ENCODE measurements at places on chromosomes 12 and 14. TPM values are rescaled to one million over a fixed set of nuclear protein-coding genes. Genes with fewer than 3 reads are reported as not detected.

DNA sequence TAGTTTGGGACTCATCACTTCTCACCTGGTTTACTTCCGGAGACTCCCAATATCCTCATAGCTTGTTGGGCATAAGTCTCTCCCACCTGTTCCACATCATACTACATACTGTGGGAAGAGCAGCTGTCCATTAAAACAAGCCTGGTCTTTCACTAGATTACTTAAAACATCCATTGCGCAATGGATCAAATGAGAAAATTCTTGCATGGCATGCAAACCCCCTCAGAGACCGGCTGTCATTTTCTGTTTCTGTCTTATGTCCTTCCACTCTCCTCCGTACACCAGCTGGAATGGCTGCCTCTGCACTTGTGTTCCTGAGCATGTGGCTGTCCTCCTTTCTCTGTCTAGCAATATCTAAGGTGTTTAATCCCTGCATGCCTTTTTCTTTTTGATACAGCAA lies 265.6 kb downstream of the TMEM117 start:
- H3K36me3 ChIP-seq = no peaks in the 10 kb centered on the region
- H3K27ac ChIP-seq = no peak overlapping the region
- no peak for DNase-seq
- H3K4me1 ChIP-seq = no peaks in the 10 kb centered on the region

DNA sequence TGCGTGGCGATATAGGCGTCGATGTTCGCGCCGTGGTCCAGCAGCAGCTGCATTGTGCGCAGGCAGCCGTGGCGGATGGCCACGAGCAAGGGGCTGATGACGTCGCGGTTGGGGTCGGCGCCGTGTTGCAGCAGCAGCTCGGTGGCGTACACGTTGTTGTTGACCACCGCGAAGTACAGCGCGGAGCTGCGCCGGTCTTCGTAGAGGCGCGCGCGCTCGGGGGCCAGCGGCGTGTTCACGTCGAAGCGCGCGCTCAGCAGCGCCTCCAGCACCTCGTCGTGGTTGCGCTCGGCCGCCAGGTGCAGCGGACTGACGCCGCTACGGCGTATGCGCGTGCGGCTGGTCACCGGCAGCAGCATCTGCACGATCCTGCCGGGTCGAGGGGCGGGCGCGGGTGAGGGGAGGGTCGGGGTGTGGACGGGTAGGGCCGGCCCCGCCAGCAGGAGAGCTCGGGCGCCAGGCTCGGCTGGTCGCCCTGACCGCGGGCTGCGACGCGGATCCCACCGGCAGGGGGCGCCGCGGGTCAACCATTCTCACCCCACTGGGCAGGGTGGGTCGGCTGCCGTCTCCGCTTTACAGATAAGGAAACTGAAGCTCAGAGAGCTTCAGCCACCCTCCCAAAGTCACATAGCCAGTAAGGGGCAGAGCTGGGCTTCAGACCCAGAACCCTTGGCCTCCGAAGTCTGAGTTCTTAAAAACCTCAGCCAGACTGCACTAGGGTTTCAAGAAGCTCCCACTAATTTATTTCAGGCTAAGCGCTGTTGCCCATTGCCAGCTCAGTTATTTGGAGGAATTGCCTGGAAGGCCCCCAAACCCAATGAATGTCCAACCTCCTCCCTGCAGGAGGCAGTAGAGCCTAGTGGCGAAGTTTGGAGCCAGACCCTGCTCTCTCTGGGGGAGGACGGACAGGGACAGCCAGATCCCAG lies 12.4 kb downstream of the FAM181A start:
- no peaks in the 10 kb centered on the region for H3K4me1 ChIP-seq
- peak; percentile 77 for DNase-seq
- H3K27ac ChIP-seq = no peak overlapping the region
- H3K4me3 ChIP-seq = no peak overlapping the region
- H3K36me3 ChIP-seq = no peaks in the 10 kb centered on the region
- no peaks in the 10 kb centered on the region for H3K27me3 ChIP-seq

DNA sequence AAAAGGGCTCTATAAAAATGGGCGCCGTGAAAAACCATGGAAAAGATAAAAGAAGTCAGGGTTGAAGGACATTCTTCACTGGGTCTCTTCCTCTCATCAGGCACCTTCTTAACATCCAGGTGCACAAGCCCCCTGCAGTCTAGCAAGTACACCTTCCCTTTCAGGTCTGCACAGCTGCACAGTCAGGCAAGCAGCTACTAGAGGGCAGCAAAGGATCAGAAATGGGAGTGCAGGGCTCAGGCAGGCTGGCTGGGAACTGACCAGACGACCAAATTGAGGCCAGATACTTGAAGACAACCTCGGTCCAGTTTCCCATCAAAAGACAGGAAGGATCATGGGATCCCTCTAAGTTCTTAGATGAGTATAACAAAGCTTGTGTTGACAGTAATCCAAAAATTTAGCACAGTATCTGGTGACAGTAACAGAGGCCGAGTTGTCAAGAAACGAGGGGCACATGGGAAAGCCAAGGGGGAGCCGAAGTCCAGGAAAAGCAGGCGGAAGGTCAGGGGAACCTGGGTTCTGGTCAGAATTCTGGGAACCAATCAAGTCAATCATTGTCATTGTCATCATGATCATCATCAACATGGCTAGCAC lies 10.1 kb upstream of the GRIP1 start:
- DNase-seq = no peak
- H3K4me3 ChIP-seq = no peak overlapping the region
- no peaks in the 10 kb centered on the region for H3K4me1 ChIP-seq

DNA sequence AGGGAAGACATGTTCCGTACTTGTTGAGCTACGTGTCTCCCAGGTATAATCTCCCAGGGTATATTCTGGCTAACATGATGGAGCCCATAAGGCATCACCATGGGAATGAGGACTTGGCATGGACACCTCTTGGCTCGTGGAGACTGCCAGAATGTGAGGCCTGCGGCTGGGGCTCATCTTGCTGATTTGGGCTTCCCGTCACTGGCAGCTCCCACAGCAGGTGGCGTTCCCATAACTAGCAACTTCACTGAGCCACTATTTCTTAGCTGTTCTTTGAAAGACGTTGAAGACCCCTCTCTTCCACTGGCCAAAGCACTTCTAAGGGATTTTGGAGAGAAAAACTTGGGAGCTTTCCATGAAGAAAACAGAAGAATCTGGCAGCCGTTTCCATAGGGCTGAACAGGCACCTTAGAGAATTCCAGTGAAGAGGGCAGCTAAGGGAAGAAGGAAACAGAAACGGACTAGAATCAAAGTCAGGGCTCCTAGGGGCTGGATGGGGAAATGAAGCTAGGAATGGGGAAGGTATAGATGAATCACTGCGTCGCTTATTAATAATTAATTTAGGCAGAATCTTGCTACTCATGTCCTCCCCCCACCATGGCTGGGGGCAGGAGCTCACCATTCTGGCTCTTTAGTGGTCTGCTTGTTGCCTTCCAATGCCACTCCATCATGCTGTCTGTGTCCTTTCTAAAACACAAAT lies 39.7 kb upstream of the FOS start:
- H3K4me3 ChIP-seq = no peak overlapping the region
- no peaks in the 10 kb centered on the region for H3K27me3 ChIP-seq
- no peaks in the 10 kb centered on the region for H3K4me1 ChIP-seq
- peak overlapping the region; percentile 50 for H3K27ac ChIP-seq
- peak; percentile 39 for DNase-seq

- H3K27ac ChIP-seq = no peak overlapping the region
- no peak for DNase-seq
Observed at GRCh38 chr12:124738636-124739467, 124.8 kb downstream of the SCARB1 start.

DNA sequence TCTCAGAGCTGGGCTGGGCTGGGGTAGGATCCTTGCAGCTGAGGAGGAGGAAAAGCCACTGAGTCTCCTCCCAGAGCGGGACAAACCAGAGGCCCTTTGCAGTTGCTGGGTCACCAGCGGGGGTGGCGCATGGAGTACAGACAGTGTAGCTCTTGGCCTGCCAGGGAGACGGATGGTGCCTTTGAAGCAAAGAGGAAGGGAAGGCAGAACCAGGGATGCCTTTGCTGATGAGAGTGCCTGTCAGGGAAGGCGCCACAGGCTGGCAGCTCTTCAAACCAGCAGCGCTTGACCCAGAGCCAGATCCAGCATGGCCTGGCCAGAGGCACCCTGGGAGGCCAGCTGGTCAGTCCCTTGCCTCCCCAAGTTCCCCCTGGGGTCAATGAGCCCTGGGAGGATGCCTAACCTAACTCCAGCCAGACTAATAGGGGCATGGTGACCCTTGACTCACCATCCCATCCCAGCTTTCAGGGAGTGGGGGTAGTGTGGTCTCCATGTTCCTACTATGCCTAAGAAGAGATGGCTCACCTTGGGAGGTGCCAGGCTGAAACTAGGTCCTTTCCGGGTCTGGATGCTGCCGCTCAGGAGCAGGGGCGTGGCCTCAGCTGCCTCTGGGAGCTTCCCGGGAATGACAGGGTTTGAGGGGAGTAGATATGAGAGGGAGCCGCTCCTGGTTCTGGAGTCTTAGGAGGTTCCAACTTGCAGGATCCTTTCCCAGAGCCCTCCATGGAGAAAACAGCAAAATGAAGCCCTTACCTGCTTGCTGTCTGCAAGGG lies 19.8 kb downstream of the VASH1 start:
- no peaks in the 10 kb centered on the region for H3K27me3 ChIP-seq
- H3K36me3 ChIP-seq = no peaks in the 10 kb centered on the region
- H3K27ac ChIP-seq = peak overlapping the region; percentile 7
- no peak for DNase-seq
- H3K4me1 ChIP-seq = no peaks in the 10 kb centered on the region
- no peak overlapping the region for H3K4me3 ChIP-seq

GRCh38 chr12:24256684-24257083 lies 307.2 kb upstream of the SOX5 start:
- H3K27me3 ChIP-seq = no peaks in the 10 kb centered on the region
- no peaks in the 10 kb centered on the region for H3K36me3 ChIP-seq
- no peaks in the 10 kb centered on the region for H3K4me1 ChIP-seq
- no peak overlapping the region for H3K27ac ChIP-seq

DNA sequence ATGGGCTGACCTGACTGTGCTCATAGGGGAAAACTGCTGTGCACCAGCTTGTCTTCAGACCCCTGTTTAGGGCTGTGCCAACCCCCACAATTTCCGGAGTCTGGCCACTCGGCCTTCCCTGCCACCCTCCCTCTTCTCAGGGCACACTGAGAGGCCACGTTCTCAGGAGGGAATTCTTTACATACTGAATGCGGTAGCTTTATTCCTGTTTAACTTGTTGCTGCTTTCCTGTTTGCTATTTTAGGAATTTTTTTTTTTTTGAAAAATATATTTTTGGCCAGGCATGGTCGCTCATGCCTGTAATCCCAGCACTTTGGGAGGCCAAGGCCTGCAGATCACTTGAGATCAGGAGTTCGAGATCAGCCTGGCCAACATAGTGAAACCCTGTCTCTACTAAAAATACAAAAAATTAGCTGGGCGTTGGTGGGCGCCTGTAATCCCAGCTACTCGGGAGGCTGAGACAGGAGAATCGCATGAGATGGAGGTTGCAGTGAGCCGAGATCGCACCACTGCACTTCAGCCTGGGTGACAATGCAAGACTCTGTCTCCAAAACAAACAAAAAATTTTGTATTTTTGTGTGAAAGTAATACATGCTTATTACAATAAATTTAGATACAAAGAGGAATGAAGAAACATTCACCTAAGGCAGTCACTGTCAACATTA lies 39.5 kb downstream of the TPCN1 start:
- no peak overlapping the region for H3K4me3 ChIP-seq
- H3K4me1 ChIP-seq = no peaks in the 10 kb centered on the region
- peak overlapping the region; percentile 74 for H3K27ac ChIP-seq
- H3K36me3 ChIP-seq = no peaks in the 10 kb centered on the region

The KRT73 gene
- total RNA-seq = not detected

The SLC6A13 gene
- total RNA-seq = not detected

The LRCOL1 gene
- 7.1 TPM for total RNA-seq

The PTCSC3 gene
- not detected for total RNA-seq

The EGLN3 gene
- 8.0 TPM for total RNA-seq

The WNT5B gene
- total RNA-seq = not detected
